ENCODE measurements at places on chromosomes 6 and 20.

DNA sequence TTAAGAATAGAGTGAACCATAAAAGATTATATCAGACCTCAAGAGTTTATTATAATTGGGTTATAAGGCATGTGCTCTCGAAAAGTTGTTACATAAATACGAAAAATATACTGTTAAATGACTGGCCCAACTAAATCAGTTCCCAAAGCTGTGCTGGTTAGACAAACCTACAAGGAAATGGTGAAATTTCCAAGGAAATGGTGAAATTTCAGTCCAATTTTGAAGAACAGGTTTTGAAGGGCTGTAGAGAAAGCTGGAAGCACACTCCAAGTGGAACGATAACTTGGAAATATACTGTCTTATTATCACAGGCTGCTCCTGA is 400 bp upstream of the TRMT11 start:
- no peak for DNase-seq

- DNase-seq: no peak
These were observed 524.0 kb downstream of the TFAP2A start for GRCh38 chr6:9890893-9891292.

DNA sequence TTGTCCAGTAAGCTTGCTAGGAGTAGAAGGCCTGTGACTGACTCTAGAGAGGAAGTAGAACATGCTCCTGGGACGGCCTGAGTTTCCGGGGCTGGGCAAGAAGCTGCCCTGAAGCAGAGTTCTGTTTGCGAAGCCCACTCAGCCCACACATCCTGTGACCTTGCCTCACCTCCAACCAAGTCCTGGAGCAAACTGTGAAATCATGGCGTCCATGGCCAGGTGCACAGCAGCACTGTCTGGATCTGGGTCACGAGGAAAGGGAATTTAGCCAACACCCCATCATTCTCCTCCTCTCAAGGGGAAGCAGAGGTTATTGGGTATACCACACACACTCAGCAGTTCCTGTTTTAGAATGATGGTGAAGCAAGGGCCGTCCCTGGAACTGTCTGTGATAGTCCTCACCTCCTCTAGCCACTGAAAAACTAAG is 87.5 kb downstream of the CRYBG1 start:
- no peak for DNase-seq

DNA sequence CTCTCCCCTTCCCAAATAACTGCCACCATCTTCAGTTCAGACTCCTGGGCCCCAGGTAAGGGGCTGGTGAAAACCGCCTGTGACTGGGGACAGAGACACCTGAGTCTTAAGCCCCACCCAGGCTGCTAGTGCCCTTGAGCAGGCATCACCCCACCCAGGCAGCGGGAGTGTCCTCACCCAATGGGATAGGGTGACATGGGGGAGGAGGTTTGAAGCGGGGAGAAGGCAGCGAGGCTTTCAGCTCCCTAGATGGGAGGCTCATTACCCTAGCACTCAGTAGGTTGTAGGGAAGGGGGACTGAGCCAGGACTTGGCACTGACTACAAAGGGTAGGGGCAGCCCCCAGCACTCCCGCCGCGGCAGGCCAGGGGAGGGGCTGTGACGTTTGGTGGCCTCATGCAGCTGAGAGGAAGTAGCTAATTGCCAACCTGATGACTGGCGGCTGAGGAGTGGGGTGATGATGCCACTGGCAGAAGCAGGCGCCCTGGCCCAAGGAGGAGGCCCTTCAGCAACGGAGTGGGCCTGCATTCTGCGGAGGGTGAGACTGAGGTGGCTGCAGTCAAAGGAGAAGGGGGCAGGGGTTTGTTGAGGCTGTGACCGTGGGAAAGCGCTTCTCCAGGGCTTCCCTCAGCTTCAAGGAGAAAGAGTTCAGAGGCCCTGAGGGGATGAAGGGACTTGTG is 126.9 kb downstream of the MRPL14 start:
- DNase-seq: no peak

DNA sequence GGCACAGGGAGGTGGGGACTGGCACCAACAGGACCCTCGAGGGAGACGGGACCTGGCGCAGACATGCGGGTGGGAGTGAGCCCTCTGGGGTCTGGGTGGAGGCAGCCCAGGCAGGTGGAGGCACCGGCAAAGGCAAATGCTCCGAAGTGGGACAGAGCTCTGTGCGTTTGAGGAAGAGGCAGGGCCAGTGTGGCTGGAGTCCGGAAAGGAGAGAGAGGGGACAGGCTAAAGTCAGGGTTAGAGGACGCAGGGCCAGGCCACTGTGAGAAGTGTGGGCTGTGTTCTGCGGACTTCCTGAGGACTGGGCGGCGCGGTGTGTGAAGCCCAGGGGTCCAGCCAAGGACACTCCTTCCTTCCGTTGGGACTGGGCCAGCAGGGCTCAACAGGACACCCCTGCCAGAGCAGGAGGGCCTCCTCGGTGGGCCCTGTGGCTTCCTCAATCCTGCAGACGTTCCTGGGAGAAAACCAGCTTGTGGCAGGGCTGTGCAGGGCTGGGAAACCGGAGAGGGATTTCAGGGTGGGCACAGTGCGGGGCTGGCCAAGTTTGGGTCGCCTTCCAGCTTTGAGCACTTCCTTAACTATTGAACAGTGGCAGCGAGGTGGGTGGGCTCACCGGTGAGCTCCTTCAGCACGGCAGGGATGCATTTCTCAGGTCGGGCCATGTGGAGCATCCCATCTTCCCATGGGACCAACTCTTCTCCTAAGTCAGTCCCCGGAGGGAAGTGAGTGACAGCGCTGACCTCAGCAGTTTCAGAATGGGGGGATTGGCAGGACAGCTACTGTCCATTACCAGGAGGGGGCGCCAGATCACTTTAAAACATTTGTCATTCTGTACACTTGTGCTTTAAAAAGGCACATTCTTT is 22.5 kb downstream of the MOCS3 start:
- DNase-seq: no peak

All from stimulated activated CD4-positive, alpha-beta T cell treated with anti-CD3 and anti-CD28 coated beads, Interleukin-1b, Interleukin-23, amount 100 ng/mL, for 1 hour (primary cell).